ENCODE measurements at places on chromosomes 7 and 10. TPM values are rescaled to one million over a fixed set of nuclear protein-coding genes. Genes with fewer than 3 reads are reported as not detected.

DNA sequence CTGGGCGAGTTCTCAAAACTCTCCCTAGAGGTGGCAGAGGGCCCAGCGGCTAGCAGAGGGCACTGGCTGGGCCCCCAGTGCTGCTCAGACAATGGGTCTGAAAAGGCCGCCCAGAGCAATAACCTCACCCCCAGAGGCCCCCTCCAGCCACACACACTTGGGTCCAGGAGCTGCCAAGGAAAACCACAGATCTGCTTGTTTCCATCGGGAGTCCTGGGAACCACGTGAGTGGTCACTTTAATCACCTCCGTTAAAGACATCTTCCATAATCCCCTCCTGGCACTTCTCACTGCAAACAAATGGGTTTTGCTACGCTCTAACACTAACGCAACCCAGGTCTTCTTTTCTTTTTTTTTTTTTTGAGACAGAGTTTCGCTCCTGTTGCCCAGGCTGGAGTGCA lies 30.0 kb downstream of the NUDT1 start:
- no peaks in the 10 kb centered on the region for H3K4me1 ChIP-seq
- no peaks in the 10 kb centered on the region for H3K36me3 ChIP-seq
- H3K27ac ChIP-seq = no peak overlapping the region
- DNase-seq = no peak
- H3K27me3 ChIP-seq = no peaks in the 10 kb centered on the region

- H3K36me3 ChIP-seq = no peaks in the 10 kb centered on the region
- no peak overlapping the region for H3K27ac ChIP-seq
- no peaks in the 10 kb centered on the region for H3K4me1 ChIP-seq
- peaks cover 23% of the 10 kb centered on the region for H3K27me3 ChIP-seq
- DNase-seq = no peak
Measured at GRCh38 chr7:17580141-17580540, 281.7 kb downstream of the AHR start.

DNA sequence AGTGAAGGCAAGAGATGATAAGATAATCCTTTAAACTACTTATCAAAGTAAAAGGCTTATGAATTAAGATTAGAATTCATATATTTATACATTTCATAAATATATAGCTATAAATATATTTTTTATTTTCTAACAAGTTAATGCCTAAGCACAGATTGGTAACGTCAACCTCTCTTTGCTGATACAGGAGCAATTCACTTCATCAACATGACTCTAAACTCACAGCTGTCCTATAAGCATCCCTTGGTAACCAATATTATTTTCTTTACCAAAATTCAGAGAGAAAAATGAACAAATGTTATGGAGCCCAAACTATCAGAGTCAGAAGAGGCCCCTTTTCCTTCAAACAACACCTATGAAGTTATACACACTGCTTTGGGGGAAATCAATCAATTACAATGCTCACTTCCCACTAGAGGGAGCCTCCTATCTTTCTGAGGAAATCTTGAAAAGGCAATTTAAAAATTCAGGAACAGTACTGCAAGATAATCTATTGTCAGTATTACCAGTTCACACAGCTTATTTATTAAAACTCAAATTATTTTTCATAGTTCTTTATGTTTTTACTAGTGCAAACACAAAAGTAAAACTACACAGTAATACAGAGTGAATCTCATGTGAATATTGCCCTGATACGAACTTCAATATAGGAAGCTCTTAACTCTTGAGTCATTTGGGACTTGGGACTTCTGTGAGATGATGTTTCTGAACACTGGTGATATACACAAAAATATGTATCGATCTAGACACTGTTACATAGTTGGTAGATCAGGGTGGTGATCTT lies 51.0 kb upstream of the NOBOX start:
- DNase-seq = no peak
- H3K4me1 ChIP-seq = no peaks in the 10 kb centered on the region
- H3K36me3 ChIP-seq = peaks cover 10% of the 10 kb centered on the region
- H3K27ac ChIP-seq = no peak overlapping the region
- no peaks in the 10 kb centered on the region for H3K27me3 ChIP-seq

DNA sequence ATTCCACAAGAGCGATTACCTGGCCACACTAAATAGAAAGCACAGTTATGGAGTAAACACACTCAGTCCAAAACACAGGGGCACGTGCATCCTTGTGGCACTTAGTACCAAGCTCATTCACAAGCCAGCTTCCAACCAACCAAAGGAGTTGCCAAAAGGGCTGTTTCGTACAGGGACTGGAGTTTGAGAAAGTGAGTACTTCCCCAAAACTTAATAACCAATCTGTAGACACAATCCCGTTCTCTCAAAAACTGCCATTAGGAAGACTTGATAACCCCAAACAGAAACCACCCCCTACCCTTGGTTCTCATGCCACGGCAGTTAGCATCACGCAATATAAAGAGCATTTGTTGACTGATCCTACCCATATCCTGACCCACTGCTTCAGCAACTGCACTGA lies 166.2 kb upstream of the ASAH2 start:
- H3K27me3 ChIP-seq = no peaks in the 10 kb centered on the region
- H3K36me3 ChIP-seq = peaks cover 15% of the 10 kb centered on the region
- H3K4me3 ChIP-seq = peak overlapping the region; percentile 90
- DNase-seq = peak; percentile 53
- H3K27ac ChIP-seq = peak overlapping the region; percentile 87
- peaks cover 75% of the 10 kb centered on the region for H3K4me1 ChIP-seq

DNA sequence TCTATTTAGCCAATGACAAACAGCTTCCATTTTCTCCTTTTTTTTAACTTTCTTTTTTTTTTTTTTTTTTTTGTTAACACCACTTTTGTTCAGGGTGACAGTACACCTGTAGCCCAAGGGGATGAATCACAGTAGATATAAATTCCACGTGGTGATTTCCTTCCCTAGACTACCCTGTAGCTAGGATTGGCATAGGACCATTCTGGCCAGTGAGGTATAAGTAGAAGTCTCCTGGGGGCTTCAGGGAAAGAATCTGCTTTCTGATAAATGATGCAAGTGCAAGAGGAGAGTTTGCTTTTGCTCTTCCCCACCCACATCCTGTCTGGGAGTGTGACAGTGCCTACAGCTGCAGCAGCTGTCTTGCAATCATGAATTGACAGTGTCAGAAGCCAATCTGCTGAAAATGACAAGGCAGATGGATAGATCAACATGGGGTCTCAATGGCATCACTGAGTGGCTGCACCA lies 63.2 kb upstream of the TOMM7 start:
- H3K4me3 ChIP-seq = peak overlapping the region; percentile 50
- DNase-seq = peak; percentile 88
- peaks cover 4% of the 10 kb centered on the region for H3K36me3 ChIP-seq
- peaks cover 22% of the 10 kb centered on the region for H3K4me1 ChIP-seq
- H3K27me3 ChIP-seq = no peaks in the 10 kb centered on the region
- H3K27ac ChIP-seq = peak overlapping the region; percentile 95

DNA sequence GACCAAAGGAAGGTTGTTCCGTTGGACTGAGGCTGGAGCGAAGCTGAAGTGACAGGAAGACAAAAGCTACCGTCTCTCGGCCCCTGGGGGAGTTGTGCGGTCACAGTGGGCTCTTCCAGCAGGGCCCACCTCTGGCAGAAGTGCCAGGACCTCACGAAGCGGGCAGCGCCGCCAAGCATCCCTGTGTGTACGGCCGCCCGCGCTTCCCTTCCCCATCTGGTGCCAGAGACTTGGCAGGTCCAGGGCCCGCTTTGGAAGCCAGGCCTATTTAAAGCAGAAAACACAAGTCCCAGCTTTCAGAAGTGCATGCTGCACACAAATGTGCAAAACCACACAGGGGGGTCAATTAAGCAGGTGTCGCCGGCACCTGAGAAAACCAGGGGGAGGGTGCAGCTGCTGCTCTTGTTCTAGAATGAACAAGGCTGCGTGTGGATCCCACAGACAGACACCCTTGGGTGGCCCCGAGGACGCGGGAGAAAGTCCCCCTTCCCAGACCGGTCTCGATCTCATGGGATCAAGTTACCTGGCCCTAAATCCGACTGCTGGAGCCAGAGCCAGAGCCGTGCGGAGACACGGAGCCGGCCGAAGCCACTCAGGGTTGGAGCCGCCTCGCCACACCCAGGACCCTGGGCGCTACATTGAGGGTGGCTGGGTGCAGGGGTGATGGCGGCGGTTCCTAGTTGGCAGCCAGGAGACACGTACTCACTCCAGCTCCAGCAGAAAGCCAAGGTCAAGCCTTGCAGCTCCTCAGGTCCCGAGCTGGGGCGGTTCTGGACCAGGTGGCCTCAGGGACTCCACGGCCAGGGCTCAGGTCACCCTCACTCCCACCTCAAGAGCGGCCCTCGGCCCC lies 51.8 kb upstream of the PPP2R2D start:
- no peak overlapping the region for H3K4me3 ChIP-seq
- H3K27ac ChIP-seq = no peak overlapping the region
- no peaks in the 10 kb centered on the region for H3K27me3 ChIP-seq
- DNase-seq = no peak
- H3K36me3 ChIP-seq = no peaks in the 10 kb centered on the region

Gene HOXA9
- total RNA-seq = not detected

Gene PCDH15
- total RNA-seq = not detected

Gene LRRC17
- not detected for total RNA-seq

Gene CYP3A4
- total RNA-seq = not detected

Gene ADGRA1
- total RNA-seq = not detected

Gene PAPSS2
- total RNA-seq = 0.07 TPM

Gene SLC16A12
- total RNA-seq = not detected

Gene ZNF479
- not detected for total RNA-seq
